ENCODE measurements at places on chromosomes 1 and 21. TPM values are rescaled to one million over a fixed set of nuclear protein-coding genes. Genes with fewer than 3 reads are reported as not detected.

GRCh38 chr1:44113095-44113609 is 5.5 kb upstream of the KLF17 start:
- DNase-seq = no peak

GRCh38 chr1:52032124-52032784 is 1.4 kb downstream of the KTI12 start:
- DNase-seq = peak; percentile 6

- no peak for DNase-seq
These were observed 9.7 kb downstream of the ADGRL4 start for GRCh38 chr1:78996791-78997190.

The ITLN1 gene
- polyA plus RNA-seq = 10.1 TPM

The TMIGD3 gene
- 6.5 TPM for polyA plus RNA-seq

DNA sequence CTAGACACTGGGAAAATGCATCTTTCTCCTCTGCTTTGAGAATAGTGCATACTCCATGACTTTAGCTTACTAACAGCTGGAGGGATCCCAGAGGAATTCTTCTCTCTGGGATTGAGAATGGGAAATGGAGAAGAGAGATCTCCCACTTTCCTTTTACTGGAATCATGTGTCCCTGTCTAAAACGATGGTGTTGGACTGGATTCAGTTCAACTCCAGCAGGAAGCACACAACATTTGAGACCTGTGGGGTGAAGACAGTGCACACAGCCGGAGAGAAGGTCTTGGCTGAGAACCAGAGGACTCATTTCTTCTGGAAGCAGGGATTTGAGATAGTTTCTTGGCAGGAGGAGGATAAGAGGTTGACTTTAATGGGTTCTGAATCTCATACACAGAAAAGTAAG is 58.7 kb downstream of the TRABD2B start:
- no peak for DNase-seq

Data from stomach (tissue), 19 donors.